NCI-H510A treated with DMSO at 0.1 percent for 48 hours (cell line): ENCODE measurements at places on chromosomes 11 and 22.

GRCh38 chr22:44329179-44329796 is 16.5 kb upstream of the SHISAL1 start:
- DNase-seq, result no peak

DNA sequence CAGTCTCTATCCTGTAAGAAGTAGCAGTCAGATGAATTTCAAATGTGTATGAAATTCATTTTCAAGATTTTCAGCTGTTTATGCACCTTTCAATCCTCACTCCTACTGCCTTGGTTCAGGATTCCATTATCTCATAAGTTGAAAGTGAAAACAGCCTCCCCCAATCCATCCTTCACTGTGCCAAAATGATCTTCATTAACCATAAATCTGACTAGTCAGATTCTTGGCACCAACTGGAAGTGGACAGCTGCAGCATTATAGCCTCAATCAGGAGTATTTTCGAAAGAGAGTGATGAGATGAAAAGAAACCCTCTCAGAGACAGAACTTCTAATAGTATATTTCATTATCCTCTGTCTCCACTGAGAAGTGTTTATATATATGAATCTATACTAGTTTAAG is 365.3 kb upstream of the PDGFD start:
- DNase-seq, result no peak

DNA sequence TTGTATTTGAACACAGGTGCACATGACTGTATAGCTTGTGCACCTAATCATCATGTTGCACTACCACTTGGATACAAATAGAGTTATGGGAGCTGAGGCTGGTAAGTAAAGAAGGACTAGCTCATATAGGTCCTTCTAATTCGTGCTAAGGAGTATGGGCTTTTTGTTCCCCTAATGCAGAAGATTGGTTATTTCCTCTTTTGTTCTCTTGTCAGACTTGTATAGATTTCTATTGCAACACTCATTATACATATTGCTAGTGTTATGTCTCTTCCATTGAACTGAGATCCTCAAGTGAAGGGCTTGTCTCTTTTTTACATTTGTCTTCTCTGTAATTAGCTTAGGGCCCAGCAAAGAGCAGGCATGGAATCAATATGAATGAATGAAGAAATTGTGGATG is 54.1 kb upstream of the ARHGAP20 start:
- no peak for DNase-seq

GRCh38 chr11:63155794-63156193 is 11.8 kb upstream of the SLC22A24 start:
- no peak for DNase-seq

DNA sequence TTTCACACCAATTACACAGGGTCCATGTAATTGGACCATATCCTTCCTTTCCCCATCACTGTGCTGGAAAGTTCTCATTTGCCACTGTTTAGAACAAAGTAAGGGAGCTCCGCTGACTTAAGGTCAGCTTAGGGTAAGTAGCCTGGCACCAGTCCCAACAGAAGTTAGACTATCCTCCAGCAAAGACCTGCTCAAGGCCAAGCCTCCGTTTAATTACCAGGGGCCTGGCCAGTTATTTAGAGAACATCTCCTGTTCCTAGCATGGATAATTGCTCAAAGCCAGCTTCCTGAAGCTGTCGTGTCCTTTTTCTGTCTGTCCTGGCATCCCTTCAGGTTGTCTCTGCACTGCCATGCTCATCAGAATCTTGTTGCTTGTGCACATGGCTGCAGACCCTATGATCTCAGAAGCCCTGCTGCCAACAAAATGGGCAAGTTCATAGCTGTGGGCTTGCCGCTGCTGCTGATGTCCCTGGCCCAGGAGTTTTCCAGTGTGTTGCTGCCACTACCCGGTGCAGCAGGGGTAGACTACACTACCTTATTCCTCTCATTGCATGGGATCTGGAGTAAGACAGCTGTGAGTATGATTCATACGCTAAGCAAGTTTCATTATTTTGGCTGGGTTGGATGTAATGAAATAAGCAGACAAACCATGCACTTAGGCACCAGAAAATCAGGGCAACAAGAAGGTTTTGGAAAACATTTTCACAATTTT is 8.1 kb downstream of the OR8A1 start:
- no peak for DNase-seq

DNA sequence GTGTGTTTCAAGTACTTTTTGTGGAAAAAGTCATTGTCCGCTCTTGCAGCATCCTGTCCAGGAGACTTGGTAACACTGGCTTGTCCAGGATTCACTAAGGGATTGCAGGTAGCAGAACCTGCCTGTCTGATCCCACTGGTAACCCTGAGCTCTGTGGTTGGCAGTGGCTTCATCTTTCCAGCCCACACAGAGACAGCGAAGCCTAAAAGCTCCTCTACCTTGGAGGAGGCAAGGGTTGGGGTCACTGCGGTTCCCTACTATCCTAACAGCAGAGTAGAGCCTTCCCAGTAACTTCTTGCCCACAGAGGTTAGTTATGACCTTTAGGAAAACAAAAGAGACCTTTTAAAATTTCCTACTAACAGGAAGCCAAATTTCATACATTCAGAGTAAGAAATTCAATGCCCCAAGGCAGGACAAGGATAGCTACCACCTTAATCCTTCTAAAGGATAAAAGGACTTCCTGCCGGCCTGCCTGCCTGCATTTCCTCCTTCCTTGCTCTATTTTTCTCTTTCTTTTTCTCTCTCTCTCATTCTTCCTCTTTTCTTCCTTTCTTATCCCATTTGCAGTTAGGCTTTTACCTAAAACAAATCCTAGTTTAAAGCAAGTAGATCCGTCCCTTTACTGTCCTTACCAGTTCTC is 8.4 kb upstream of the RCN1 start:
- no peak for DNase-seq

GRCh38 chr22:48237466-48238283 is 1475.2 kb downstream of the TBC1D22A start:
- DNase-seq, result no peak

DNA sequence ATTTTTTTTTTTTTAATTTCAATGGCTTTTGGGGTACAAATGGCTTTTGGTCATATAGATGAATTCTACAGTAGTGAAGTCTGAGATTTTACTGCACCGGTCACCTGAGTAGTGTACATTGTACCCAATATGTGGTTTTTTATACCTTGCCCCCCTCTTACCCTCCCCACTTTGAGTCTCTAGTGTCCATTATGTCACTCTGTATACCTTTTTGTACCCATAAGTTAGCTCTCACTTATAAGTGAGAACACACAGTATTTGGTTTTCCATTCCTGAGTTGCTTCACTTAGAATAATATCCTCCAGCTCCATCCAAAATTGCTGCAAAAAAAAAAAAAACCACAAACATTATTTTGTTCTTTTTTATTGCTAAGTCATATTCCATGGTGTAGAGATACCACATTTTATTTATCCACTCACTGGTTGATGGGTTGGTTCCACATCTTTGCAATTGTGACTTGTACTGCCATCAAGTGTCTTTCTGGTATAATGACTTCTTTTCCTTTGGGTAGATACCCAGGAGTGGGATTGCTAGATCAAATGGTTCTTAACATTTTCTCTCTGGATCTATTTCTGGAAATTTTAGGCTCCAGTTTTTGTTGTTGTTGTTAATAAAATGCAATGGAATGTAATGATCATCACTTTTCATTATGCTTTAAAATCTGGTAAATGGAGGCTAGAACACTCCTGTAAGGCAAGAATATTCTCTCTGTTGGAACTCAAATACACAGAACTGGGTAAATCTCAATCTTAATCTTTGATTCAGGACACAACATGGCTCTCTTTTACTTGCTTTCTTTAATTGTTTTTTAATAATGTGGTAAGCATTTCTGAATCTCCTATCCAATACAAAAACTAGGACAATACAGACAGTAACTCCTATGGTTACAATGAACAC is 10.3 kb downstream of the NEAT1 start:
- DNase-seq, result no peak

DNA sequence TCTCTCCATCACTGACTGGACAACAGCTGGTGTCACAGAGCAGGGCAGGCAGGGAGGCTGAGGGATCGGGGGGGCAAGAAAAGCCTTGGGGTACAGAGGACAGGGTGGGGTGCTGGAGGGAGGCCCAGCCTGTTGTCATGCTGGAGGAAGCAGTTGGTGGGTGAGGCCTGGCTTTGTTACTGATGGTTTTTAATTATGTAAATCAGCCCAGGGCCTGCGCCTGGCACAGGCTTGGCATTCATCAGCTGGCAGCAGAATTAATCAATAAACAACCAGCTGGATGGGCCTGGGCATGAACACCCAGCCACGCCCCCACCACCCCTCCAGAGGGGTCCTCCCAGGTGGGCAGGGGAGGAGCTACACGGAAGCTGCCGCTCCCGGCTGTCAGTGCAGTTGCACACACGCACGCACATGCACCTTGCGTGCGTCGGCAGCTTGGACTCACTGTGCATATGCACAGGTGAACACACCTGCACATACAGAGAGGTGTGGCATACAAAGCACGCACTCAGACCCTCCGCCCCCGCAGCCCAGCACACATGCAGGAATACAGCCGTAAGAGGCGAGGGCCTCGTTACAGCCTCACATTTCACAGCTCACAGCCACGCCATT is 21.3 kb upstream of the ELFN2 start:
- no peak for DNase-seq

- DNase-seq, result no peak
Observed at GRCh38 chr11:94521684-94522083, 9.4 kb downstream of the C11orf97 start.

GRCh38 chr11:95345651-95346050 is 114.6 kb upstream of the SESN3 start:
- DNase-seq, result no peak

DNA sequence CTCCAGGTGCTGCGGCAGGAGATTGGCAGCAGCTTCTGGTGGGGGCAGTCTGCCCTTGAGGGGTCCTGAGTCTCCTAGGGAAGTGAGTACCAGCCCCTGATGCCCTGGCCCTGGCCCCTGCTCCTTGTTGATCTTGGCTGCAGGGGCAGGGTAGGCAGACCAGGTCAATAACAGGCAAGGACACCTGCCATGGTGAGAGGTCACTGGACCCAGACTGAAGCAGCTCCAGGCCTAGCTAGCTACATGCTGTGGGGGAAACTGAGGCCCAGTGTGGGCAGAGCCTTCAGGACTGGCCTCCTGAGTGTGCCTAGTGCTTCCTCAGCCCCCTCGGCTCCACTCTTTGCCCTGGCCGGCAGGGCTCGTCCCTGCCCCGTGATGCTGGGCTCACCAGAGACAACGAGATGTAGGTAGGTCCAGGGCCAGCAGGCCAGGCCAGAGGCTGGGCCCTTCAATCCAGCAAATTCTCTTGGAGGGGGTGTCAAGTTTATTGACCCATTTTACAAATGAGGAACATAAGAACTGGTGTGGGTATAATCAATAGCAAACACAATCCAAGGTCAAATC is 20.4 kb downstream of the RTN4R start:
- no peak for DNase-seq

GRCh38 chr11:116330439-116331185 is 442.2 kb downstream of the BUD13 start:
- DNase-seq, result no peak

DNA sequence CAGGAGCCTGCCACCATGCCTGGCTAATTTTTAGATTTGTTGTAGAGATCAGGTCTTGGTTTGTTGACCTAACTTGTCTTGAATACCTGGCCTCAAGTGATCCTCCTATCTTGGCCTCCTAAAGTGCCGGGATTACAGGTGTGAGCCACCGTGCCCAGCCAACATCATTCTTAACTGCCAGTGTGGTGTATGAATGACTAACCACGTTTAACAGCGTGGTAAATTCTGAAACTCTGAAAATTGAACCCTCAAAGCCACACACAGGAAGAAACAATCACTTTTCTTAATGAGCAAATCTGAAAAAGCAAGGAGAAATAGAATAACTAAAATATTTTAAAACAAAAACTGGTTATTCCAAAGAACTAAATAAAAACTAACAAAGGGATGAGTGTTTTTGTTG is 7.4 kb downstream of the TMEM9B start:
- DNase-seq, result no peak

DNA sequence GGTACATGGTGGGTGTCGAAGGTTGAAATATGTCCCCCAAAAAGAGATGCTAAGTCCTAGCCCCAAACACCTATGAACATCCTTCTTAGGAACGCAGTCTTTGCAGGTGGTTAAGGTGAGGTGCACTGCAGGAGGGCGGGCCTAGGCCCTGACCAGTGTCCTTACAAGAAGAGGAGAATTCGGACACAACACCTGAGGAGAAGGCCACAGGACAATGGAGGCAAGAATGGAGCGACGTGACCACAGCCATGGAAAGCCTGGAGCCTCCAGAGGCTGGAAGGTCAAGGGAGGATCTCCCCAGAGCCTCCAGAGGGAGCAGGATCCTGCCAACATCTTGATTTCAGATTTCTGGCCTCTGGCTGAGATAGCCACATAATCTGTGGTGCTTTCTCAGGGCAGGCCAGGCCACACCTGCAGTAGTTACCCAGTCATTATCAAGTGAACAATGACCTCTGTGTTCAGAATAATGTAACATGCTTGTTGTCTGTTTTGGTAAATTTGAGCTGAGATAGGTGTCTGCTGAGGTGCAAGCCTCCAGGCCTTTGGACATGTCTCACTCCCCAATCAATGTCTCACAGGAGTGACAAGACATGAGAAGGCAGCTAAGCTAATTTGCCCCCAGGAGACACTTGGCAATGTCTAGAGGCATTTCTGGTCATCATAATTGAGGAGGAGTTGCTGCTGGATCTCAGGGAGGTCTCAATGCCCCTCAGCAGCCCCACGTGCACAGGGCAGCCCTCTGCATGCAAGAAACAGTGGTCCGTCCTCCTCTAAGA is 498.9 kb downstream of the BRD1 start:
- DNase-seq, result no peak

DNA sequence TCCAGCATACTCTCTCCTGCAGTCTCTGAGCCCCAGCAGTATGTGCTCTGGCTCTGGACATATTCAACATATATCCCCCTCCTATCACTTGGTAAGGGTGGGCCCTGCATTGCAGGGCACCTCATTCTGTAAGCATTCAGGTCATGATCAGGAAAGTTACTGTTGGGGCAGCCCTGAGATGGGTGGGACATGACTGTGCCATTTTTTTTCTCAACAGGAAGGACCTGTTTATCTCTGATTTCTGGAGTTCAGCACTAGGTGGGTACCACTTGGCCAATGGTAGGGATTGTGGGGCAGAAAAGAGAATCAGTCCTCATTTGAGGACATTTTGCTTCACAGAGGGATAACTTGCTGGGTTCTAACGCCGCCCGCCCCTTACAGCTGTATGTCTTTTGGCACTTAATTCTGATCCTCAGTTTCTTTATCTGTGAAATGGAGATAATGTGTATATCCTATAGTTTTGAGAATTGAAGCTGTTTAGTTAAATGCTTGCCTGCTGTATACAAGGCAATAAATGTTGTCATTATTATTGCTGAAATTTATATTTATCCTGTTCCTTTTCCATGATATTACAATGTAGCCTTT is 2.2 kb downstream of the SRRD start:
- no peak for DNase-seq

DNA sequence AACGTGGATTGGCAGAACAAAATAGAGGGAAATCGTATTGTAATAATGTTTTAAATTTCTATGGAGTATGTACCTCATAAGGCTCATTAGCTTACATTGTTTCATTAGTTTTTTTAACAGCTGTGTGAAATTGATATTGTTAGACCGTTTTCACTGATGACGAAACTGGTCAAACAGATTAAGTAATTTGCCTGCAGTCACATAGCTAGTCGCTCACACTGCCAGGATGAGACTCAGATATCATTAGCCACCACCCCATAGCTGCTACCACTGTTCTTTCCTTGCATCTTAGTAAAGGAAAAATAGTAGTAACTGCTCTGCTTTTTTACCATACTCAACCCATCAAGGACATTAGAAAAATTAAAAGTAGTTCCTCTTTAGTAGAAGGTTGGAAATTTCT is 64.0 kb downstream of the DKK3 start:
- DNase-seq, result no peak

GRCh38 chr11:16191868-16192240 is 164.5 kb downstream of the SOX6 start:
- no peak for DNase-seq
